ENCODE measurements at places on chromosomes 6 and 20.

DNA sequence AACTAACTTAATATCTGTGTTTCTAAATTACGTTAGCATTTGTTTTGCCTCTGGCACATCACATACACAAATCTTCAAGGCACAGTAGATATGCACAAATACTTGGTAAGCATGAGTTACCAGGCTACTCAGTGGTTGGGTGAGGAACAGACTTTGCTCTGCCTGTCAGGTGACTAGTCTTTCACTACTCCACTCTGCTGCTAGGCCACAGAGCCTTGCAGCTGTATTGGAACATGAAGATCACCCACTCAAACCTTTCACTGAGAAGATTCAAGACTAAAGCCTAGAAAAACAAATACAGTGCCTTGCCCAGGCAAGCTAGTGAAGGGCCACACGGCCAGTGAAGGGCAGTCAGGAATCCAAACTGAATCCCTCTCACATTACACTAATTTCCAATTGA is 47.0 kb downstream of the DTNBP1 start:
- DNase-seq, result no peak

DNA sequence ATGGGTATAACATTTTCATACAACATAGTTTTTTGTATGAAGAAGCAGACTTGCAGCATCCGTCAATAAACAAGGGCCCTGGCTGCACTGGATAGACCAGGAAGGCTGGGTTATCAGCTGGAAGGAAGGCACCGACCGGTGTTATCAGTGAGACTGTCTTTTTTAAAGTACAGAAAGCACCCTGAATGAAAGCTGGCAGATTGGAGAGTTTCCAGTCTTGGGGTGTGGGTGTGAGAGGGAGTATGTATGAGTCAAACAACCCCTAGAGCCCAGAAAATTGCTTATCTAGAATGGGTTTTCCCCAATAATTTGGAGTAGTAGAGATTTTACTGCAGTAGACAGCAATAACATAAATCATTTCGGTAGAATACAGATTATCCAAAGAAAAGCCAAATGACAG is 42.4 kb downstream of the TXLNB start:
- no peak for DNase-seq

DNA sequence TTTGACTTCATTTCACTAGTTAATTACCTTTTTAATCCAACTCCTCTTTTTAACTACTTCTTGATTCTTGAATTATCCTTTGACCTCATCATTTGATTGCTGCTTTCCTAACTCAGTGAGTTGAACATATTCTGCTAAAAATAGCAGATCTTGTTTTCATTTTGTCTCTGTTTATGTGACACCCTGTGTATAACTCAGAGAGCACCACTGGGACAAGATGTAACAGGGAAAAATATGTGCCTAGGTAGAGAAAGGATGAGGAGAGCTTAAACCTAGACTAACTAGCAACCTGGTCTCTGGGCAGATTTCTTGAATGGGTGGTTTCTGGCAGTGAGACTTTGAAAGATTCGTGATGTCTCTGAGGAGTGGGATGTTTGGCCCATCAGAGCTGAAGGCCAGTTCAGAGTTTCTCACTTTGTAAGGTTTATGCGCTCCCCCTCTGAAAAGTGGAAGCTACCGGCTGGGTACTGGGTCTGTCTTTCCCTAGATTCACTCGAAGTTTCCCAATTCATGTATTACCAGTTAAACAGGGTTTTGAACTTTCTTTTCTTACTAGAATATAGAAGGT is 61.8 kb downstream of the TPD52L1 start:
- DNase-seq, result no peak

- DNase-seq, result no peak
Measured at GRCh38 chr20:39829256-39829655, 859.8 kb downstream of the MAFB start.

- DNase-seq, result no peak
Measured at GRCh38 chr6:10112871-10113549, 301.9 kb downstream of the TFAP2A start.

DNA sequence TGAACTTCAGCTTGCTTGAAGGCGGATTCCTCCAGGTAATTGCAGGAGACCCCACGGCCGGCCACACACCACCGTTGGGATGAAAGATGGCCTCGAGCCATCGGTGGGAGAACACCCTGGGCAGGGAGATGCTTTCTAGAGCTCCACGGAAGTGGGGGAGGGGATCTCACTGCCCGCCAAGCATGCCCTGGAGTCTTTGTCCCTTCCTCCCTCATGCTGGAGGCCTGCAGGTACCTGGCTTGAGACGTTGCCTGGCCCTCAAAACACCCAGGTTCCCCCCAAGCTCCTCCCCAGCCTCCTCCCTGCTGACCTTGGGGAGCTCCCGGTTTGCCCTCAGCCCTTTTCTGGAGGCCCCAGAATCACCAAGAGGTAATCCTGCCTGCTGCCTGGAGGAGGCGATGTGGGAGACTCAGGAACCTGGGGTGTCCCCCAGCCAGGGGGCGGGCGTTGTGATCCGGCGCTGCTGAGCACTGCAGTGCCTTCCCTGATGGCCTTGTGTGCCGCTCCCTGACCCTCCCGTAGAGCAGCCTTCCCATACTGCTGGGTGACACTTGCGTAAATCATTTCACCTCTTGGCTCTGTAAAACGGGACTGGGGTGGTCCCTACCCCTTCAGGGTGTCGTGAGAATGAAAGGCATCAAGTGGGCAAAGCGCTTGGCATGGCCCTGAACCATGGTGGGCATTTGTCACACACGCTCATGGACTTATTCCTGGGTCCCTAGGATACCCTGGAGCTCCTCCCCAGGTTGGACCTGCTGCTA is 91.4 kb downstream of the CEBPB start:
- DNase-seq, result no peak

GRCh38 chr20:51980277-51980676 is 178.0 kb upstream of the SALL4 start:
- no peak for DNase-seq

GRCh38 chr20:50815162-50815989 is 20.5 kb downstream of the BCAS4 start:
- no peak for DNase-seq

- DNase-seq, result no peak
Measured at GRCh38 chr6:67003844-67004243, 1296.8 kb upstream of the EYS start.

DNA sequence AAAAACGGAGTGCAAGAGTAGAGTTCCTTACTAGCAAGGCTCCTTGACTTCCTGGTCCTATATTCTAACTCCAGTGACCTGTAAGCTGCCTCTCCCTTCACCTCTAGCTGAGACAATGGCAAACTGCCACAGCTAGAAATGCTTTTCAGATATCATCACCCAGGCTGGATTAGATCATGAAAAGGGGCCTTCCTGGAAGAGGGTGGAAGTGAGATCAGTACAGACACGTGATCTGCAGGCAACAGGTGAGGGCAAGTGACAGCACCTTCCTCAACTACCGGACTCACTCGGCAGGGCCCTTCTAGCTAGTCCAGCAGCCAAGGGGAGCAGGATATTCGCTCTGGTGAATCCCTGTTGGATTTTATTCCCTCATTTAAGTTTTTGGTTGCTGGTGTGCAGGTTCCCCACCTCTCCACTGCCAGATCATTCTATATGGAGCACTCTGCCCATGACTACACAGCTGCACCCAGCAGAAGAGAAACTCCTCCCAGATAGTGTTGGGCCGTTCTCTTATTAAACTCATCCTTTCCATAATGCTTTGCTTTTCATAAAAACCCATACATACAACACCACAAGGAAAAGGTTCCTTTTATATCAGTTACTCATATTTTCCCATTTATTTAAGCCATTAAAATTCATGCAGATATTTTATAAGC is 26.4 kb upstream of the FAM83C start:
- no peak for DNase-seq

- DNase-seq, result no peak
Measured at GRCh38 chr6:81814370-81815076, 62.0 kb upstream of the TENT5A start.

- DNase-seq, result no peak
Measured at GRCh38 chr6:116586738-116587137, 15.4 kb downstream of the RWDD1 start.

DNA sequence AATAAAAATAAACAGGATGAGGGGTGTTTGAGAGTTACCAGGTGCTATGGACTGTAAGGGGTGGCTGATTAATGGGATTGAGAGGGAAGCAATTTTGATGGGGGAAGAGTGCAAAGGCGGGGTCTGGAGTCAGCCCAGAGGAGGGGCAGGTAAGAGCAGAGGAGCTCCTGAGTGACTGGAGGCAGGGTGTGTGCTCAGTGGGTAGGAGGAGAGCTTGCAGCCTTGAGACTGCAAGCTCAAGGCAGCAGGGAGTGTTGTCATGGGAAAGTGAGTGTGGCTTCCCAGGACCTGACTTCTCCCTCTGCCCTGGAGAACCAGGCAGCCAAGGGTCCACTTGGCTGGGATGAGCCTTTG is 54.2 kb downstream of the RAB44 start:
- DNase-seq, result no peak

- DNase-seq, result peak; percentile 18
Measured at GRCh38 chr20:17680836-17681725, 961 bp downstream of the RRBP1 start.

DNA sequence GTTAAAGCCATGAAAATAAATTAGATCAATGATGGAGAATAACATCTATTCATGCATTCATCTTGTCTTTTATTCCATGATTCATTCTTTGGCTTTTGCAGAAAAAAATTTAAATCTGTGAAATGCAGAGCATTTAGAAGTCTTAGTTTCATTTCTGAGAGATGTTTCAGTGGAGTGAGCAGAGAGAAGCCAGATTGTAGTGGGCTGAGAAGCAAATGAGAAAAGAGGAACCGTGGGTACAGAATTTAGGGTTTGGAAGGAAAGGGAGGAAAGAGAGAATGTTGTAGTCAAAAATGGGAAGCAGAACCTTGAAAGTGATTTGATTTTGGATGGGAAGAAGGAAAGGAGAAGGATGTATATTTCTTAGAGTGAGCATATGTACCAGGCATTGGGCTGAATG is 260.3 kb upstream of the MAN1A1 start:
- DNase-seq, result no peak

GRCh38 chr6:108675226-108676200 is 114.8 kb downstream of the FOXO3 start:
- no peak for DNase-seq

DNA sequence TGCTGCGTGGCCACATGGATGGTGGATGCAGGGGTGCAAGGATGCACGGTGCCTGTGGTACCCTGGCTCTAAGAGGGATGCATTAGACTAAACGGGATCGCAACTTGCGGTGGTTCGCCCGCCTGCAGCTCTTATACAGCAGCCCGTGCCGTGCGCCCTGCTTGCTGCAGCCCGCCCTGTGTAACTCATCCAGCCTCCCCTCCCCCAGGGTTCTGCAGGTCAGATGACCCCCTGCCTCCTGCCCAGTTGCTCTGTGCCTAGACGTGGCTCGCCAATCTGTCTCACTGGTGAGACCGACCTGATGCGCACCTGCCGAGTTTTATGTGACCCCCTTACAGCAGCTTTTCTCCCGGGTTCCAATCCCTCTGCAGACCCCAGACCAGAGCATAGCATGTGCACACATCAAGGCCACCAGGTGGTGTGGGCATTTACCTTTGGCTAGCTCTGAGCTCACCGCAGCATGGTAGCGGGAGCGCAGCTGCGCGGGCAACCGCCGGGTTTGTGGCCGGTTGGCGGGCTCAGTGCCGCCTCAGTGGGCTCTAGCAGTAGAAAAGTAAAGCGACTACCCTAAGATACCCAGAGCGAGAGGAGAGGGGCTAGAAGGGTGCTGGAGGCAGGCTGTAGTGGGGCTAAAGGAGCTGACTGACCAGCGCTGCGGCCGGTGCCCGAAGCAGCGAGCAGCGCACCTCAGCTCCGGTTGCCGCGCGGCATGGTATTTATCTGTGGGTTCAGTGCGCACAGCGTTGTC is 693 bp upstream of the GNAS-AS1 start:
- DNase-seq, result no peak

GRCh38 chr6:4522453-4522852 is 253.8 kb upstream of the CDYL start:
- no peak for DNase-seq

DNA sequence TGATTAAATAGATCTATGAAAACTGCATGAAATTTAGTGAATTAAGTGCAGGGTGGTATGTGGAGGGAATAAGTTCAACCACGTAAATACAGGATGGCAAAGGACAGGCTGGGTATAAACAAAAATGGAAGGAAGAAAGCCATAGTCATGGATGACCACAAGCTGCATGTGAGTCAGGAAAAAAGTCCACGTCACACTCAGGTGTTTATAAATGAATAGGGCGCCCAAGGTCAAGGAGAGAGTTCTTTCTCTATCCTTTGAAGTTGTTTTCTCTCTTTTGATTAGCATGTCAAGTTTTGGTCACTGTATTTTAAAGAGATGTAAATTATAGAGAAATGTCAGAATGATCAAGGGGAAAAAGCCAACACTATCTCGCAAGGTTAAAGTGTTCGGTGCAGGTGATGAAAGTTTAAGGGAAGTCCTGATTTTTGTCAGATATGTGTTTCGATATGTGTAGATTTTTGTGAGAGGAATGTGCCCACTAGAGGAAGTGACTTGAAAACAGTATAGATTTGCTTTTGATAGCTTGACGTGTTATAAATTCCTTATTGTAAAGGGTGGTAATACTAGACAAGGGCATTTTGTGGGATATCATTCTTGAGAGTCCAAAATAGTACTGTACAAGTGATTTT is 58.7 kb downstream of the MAP3K4 start:
- no peak for DNase-seq

GRCh38 chr6:99426451-99426757 is 1.3 kb upstream of the PNISR start:
- no peak for DNase-seq

DNA sequence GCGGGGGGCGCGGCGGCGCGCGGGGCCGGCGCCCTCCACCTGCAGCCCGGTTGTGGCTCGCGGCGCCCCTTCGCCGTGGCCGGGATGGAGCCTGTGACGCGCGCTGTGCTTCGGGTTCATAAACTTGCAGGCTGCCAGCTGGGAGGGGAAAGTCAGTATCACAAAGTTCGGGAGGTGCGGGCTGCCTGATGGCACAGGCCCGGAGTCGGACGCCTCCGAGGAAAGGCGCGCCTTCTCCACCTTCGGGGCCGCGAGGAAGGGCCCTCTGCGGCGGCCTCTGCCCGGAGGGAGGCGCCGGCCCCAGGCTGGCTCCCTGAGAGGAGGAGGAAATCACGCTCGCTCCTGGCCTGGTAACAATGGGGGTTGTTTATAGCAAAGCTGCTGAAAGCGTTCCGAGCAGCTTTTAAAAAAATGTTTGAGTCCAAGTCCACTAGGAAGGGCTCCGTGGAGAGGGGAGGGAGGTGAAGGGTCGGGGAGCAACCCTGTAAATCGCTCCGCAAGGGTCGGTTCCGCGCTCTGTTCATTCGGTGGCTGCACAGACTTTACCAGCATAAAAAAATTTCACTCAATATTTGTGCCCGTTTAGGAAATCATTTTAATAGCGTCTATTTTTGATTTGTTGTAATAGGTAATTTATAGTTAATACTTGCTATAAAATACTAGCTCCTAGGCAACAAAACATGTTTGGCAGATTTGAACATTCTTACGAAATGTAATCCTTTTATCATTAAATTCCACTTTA is 1.0 kb downstream of the AFDN start:
- DNase-seq, result no peak

GRCh38 chr20:35635652-35636051 is 20.0 kb downstream of the SPAG4 start:
- DNase-seq, result no peak

Data from NCI-H1048 (cell line).